Occipital lobe (tissue), 3 donors: ENCODE measurements at places on chromosomes 3 and 15.

DNA sequence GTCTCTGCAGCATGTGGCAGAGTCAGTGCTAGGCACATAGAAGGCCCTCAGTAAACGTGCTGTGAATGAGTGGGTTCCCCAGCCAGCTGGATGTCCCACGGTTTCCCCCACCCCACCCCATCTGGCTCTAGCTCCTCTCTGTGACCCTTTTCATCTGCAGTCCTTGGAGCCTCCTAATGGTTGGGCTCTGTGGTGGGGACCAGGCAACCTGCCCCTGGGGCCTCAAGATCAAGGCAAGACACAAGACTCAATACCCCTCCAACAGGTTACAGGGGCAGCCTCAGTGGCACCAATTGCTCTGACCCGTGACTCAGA, 17.1 kb upstream of the CYP11A1 start:
- DNase-seq: no peak

- no peak for DNase-seq
Observed at GRCh38 chr3:174495311-174495710, 363.8 kb upstream of the NAALADL2 start.

GRCh38 chr15:22961762-22962161, 18.4 kb downstream of the CYFIP1 start:
- no peak for DNase-seq

- no peak for DNase-seq
Observed at GRCh38 chr15:47333734-47334133, 383.6 kb upstream of the SEMA6D start.

GRCh38 chr3:99872923-99873254, 55.2 kb downstream of the CMSS1 start:
- no peak for DNase-seq

- DNase-seq: no peak
Observed at GRCh38 chr3:62161371-62161770, 212.0 kb downstream of the FEZF2 start.

GRCh38 chr3:13623101-13623654, 74.3 kb downstream of the FBLN2 start:
- no peak for DNase-seq

DNA sequence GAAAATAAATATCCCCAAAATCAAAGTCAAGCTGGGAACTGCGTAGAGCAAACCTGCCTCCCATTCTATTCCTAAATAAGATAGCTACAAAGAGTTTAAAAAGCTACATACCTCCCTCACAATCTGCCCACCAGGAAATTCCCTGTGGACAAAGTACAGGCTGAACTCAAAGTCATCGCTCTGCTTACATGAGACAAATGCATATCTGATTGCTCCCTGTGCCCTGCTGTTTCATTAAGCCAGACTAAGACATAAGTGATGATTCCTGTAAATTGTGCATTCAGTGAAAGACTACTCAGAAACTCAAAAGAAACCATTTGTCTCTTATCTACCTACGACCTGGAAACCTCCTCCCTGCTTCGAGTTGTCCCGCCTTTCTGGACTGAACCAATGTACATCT, 28.5 kb upstream of the EIF4A2 start:
- no peak for DNase-seq

DNA sequence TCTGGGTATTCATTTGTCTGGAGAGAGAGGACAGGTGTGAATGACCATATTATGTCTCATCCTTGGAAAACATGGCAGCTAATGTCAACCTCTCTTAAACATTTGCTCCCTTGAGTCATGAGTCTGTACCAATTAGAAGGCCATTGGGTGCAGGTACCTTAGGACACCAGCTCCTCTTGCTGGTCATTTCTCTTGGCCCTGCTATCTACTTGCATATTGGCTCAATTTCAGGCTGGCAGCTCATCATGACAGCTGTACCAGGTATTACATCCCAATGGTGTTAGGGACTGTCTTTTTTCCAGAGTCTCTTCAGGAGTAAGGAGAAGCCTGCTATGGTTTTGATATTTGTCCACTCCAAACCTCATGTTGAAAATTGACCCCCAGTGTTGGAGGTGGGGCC, 92.2 kb upstream of the ANKRD28 start:
- DNase-seq: no peak

- DNase-seq: no peak
Observed at GRCh38 chr15:70093070-70093469, 4.6 kb downstream of the TLE3 start.

DNA sequence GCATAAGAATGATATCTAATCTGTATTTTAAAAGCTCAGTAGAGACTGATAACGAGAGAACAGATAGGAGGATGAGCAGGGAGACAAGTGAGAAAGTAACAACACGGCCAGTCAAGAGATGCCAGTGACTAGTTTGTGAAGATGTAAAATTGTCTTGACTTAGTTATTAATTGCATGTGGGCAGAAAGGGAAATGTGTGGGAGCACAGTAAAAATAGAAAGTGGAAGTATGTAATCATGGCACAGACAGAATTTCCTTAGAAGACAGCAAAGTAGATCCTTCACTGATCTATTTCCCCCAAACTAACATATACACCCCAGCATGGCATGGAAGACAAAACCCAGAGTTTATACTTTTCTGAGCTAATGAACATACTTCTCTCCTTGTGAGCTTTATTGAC, 344.5 kb downstream of the FGF12 start:
- DNase-seq: no peak

- DNase-seq: no peak
Observed at GRCh38 chr3:140388202-140388922, 289.5 kb upstream of the TRIM42 start.

DNA sequence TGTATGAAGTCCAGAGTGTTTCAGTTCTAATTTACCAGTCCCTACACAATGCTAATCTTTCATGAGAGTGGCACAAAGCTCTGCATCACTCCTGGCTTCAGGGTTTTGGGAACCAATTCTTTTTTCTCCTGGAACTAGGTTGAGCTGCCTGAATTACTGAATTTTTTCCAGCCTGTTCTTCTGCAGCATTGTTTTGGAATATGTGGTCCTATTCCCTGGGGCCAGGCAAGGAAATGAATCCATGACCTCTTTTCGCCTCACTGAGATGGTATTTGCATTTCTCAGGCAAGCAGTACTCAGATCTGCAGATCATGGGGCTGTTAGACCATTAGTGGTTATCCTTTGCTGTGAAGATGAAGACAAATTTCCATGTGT, 25.6 kb upstream of the GPR171 start:
- DNase-seq: no peak

DNA sequence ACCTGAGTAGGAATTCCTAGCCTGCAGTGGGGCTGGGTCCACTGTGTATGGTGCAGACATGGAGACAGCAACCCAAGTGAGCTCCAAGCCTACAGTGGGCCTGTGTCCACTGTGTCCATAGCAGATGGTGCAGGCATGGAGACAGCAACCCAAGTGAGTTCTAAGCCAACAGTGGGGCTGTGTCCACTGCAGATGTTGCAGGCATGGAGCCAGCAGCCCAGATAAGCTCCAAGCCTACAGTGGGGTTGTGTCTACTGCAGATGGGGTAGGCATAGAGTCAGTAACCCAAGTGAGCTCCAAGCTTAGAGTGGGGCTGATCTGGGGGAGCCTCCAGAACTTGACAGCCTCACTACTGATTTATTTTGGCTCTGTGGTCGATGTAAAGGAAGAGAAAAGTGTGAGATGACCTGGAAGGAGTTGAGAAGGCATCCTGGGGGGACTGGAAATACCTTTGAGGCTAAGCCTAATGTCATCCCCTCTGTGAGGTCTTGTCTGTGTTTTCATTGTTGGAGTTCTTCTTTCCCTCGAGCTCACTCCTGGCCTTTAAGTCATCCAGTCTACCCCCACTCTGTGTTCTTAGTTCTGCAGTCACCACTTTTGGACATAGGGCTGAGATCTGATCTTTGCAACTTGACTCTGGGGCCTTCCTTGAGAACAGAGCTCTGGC, 22.4 kb upstream of the IL16 start:
- no peak for DNase-seq

DNA sequence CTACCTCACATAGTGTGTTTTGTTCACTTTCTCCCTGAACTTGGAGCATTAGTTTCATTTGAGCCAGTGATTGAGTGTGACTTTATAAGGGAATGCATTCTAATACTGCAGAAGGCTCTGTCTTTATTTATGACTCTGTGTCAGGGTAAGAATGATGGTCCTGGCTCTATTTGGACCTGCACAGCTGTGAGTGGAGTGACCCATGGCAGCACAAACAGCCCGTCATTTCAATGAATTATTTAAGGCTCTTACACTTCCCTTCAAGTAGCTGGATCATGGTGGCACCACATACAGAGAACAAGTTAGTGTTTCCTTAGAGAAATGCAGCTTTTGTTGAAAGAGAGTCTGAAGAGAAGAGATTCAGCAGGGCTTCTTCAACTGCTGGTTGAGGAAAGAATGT, 16.4 kb downstream of the TMEM108 start:
- DNase-seq: no peak

GRCh38 chr3:155548195-155548594, 196.7 kb downstream of the PLCH1 start:
- no peak for DNase-seq

GRCh38 chr3:15449489-15450224, 22.3 kb downstream of the EAF1 start:
- no peak for DNase-seq

- no peak for DNase-seq
Observed at GRCh38 chr3:138139691-138140090, 7.5 kb upstream of the A4GNT start.

DNA sequence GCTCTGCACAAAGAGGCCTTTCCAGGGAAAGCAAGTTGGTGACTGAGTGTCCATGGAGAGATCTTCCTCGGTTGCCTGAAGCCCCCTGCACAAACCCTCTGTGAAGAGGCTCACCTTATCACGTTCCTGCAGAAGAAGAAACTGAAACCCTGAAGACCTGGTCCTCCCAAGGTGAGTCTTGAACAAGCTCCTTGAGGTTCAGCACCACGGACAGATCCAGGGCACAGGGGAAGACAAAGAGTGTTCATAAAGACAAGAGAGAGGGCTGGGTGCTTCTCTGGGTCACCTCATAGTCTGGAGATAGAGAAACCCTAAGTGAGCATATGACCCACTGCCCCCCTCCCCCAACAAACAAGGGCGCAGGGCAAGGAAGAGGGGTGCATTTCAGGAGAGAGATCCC, 21.7 kb upstream of the TBC1D21 start:
- no peak for DNase-seq

DNA sequence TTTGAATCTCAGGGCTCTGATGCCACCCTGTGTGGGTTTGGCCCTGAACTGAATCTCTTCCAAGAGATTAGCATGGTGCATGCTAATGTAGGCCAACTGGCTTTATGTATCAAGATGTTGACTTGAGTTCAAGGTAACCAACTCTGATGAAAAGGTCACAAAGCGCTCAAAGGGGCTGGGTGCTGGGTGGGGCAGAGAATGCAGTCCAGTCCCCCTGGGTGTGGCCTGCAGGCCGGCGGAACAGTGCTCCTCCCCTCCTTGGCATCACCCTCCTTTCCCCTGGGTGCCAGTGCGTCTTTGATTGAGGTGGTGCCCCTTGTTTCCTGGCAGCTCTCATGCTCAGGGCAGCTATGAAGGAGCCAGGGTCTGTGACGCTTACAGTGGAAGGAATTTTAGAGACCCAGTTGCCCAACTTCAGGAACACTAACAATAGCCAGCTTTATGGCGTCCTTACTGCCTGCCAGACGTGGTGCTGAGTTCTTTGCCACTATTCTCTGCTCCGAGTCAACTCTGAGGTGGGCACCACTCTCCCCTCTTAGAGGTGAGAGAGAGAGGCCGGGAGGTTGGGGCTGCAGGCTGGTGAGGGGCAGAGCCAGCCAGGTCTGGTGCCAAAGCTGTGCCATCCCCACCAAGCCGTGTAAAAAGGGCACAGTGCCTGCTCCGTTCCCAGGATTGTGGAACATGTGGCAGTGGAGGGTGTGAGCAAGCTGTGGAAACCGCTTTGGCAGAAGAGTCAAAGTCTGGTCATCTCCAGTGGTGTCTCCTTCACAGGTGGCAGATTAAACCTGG, 9.8 kb downstream of the SYNM start:
- no peak for DNase-seq
